ENCODE measurements at places on chromosomes 11 and 22.

DNA sequence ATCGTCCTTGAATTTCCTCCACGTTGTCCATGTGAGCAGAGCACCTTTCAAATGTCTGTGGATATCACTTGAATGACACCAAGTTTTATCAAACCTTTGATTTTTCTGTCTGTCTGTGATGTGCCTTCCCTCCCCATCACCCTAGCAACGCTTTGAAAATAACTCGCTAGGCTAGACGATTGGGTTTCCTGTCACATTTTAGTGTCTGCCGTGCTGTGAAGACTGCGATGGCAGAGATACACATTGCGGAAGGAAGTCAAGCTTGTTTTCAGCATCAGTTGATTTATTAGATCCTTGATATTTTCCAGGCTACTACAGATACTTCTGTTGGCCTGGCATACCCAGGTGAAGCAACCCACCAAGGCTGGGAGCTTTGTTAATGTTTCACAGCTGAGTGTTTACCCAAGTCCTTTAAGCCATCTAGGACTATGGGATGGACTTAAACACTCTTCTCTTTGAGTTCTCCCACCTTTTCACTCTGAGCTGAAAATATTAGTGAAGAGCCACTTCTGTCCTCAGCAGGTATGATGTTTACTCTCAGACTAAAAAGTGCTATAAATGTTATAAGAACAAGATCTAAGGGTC, 93.6 kb upstream of the CD44 start:
- no peak for DNase-seq

GRCh38 chr11:48096588-48097525, 116.5 kb downstream of the PTPRJ start:
- no peak for DNase-seq

- peak; percentile 54 for DNase-seq
Observed at GRCh38 chr11:77236901-77237300, 64.6 kb downstream of the GDPD4 start.

GRCh38 chr22:21633481-21633880, 921 bp downstream of the CCDC116 start:
- DNase-seq = no peak

- no peak for DNase-seq
Observed at GRCh38 chr11:86314636-86315035, 12.6 kb downstream of the HIKESHI start.

DNA sequence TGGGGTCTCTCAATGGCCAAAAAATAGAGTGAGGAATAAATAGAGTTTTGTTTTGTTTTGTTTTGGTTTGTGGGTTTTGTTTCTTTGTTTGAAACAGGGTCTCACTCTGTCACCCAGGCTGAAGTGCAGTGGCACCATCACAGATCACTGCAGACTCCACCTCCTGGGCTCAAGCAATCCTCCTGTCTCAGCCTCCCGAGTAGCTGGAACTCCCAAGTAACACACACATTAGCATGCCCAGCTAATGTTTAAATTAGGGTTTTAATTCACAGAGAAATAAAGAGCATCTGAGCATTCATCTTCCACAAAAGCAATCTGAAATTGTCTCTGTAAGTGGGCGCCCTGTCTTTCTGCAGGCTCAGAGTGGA, 9.2 kb upstream of the IFITM3 start:
- DNase-seq = no peak

DNA sequence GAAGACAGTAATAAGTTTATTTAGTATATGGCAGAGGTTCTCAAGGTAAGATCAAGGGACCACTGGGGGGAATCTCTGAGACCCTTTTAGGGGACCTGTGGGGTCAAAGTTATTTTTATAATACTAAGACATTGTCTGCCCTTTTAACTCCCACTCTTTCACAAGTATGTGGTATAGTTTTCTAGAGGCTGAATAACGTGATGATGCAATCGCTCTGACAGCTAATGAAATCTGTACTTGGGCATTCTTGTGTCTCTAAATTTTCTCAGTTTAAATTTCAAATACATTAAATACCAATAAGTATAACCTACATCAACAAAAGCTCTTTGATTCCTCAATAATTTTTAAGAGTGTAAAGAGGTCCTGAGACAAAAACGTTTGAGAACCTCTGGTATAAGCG, 147.9 kb downstream of the ATG16L2 start:
- peak; percentile 56 for DNase-seq

GRCh38 chr22:27952091-27952490, 33.0 kb upstream of the PITPNB start:
- DNase-seq = peak; percentile 77

DNA sequence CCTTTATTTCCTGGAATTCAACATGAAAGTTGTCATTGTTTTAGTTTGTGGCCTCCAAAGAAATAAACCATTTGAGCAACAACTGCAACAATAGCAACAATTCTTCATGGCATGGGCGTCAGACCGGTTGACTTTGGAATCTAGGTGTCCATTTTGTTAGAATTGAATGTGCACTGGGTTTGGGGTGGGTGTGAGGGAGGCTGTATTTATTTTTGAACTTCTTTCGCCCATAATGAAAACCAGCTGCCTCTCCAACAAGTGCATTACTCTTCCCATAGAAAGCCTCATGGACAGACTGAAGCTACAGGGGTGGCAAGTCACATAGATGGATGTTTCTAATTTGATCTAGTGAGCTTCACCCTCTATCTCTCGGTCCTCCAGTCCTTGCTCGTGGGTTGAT, 85.4 kb downstream of the ADAMTS15 start:
- DNase-seq = no peak

- DNase-seq = no peak
Observed at GRCh38 chr11:128182844-128183243, 404.5 kb downstream of the ETS1 start.

- DNase-seq = peak; percentile 60
Observed at GRCh38 chr11:128555606-128556005, 31.8 kb downstream of the ETS1 start.

DNA sequence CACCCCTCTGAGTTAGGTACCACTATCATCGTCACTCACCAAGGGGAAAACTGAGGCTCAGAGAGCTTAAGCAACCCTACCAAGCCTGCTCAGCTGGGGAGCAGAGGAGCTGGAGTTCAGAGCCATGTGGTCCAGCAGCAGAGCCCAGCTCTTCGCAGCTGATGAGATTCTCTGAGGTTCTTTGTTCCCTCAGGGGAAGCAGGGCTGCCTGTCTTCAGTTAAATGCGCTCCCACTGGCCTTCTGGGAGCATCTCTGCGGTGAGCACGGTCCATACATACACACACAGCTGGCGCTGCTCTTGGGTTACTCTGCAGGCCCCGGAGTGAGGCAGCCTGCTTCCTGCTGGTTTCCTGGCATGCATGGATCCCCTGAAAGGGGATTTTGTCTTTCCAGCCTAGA, 5.2 kb upstream of the PTGDR2 start:
- DNase-seq = no peak

DNA sequence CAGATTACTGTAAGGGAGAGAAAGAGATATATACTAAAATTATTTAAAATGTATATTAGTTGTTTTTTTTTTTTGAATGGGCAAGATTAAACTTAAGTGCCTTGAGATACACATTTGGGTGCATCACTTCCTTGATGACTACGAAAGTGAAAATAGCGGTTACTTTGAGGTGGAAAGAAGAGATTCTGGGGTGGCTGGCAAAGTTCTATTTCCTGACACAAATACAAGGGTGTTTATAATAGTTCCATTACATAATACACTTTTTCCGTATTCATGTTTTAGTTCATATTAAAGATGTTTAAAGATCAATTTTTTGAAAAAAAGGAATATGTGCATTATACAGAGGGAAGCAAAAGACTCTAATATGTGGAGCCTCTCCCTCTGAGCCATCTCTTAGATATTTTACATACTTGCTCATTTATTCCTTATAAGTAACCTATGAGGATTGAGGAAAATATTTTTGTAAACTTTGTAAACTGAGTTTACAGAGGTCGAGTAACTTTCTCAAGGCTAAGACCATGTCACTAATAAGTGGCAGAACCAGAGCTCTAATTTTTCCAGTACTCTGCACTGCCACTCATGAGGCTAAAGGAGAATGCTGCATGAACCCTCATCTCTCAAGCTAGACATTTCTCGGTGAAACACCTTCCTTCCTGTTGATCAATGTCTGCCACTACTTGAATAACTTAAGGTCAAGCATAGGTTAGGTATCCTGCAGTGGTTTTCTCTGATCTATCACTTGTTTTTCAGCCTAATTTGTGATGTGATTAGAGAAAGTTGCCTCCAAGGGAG, 58.6 kb downstream of the DDIAS start:
- DNase-seq = no peak

- DNase-seq = no peak
Observed at GRCh38 chr11:123314972-123315371, 115.1 kb upstream of the GRAMD1B start.

DNA sequence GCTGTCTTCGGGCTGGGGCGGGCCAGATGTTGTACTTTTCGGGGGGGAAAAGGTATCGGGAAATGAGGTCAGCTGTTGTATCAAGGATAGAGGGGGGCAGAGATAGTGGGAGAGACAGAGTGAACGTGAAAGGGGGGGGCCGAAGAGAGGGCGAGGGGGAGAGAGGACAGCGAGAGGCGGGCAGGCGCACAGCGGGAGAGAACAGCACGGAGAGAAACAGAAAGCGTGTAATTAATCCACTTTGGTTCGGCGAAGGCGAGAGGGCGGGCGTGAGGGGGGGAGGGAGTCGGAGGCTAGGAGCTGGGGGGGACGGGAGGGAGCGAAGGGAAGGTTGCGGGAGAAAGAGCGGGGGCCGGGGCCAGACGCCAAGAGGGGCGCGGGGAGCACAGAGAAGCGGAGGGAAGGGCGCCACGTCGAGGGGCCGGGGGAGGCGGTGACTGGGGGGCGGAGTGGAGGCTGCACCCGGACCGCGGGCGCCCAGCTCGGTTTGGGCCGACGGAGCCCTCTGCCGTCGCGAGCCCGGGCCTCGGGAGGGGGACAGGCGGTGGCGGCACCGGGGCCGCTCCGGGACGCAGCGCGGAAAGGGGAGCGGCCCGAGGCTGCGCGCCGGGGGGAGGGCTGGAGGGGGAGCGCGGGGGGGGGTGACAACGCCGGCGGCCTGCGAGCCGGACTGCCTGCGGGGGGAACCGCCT, 612 bp downstream of the IGF2 start:
- DNase-seq = no peak

- no peak for DNase-seq
Observed at GRCh38 chr11:94636388-94636949, 69.3 kb downstream of the PIWIL4 start.

GRCh38 chr11:110425751-110426545, 3.8 kb upstream of the FDX1 start:
- peak; percentile 88 for DNase-seq

DNA sequence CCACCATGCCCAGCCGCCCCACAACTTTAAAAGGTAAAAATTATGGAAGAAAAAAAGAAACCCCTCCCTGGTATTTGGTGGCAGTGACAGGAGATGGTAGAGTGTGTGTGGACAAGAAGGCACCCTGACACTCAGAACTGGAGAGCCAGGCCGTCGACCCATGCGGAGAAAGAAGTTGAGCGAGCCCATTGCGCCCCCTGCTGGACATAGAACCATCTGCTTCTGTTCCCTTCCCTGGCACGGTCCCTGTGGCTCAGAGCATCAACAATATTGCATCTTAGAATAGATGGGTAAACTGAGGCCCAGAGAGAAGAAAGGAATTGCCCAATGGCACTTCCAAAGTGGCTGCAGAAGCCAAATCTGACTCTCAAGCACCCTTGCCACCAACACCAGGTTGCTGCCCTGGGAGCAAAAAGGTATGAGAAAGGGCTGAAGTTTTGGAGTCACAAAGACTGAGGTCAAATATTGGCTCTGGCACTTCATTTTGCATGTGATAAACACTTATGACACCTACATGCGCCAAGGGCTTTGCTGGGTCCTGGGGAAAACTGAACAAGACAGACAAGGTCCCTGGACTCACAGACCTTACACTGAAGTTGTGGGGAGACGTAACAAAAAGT, 8.6 kb downstream of the MRPL11 start:
- DNase-seq = peak; percentile 80

DNA sequence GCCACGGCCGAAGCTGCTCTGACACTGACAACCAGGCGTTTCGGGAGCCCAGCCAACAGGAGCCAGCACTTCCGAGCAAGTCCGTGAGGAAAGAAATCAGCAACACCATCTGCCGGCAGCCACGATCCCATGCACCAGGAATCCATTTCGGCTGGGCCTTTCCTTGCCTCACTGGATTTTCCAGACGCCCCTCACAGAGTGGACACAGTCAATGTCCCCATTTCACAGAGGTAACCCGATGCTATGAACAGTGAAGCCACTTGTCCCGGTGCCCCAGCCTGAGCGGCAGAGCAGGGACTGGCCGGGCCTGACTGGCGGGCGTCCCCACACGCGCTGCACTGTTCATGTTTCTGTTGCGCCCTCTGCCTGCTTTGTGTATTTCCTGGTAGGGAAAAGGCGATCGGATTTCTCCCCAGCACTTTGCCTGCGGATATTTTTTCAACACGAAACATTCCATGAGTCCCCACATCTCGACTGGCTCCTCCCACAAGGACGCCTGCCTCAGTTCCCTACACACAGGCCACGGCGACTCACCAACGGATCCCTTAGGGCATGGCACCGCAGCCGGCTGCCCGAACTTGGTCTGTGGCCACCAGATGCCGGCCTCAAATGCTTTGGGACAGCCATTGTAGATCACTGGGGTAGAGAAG, 55.3 kb downstream of the TRMU start:
- peak; percentile 78 for DNase-seq

DNA sequence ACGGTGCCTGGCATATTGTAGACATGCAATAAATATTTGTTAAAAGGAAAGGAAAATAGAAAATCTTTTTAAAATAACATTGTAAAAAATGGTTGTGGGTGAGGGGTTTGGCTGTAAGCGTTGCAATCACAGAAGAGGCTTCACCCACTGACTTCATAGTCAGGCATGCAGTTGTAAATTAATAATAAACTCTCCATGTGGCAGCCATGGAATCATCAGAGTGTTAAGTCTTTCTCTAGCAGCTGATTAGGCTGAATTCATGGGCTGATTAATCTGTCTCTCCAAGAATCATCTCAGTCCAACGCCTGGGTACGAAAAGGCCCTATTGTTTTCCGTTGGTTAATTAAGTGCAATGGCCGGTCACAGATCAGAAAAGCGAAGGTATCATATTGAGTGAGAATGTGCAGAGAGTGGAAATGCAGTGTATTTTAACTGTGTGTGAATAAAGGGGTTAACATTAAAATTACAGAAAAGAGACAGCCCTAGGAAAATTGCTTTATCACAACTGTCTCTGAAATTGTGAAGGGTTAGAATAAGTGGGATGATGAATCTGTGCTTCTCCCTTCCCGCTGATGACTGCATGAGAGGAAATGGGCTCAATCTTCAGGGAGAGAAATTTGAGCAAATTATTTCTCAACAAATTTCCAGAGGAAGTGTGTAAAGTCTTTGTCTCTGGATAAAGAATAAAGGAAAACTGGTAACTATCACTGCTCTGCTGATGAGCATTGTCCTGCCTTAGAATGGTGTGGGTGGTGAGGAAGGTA, 269.0 kb downstream of the FAM76B start:
- no peak for DNase-seq

GRCh38 chr11:132913295-132913694, 619.0 kb downstream of the OPCML start:
- no peak for DNase-seq

- no peak for DNase-seq
Observed at GRCh38 chr11:117000014-117000737, 98.1 kb downstream of the SIK3 start.

GRCh38 chr22:42035256-42035655, 35.4 kb downstream of the NAGA start:
- DNase-seq = no peak
